ENCODE measurements at places on chromosomes 11 and 22. TPM values are rescaled to one million over a fixed set of nuclear protein-coding genes. Genes with fewer than 3 reads are reported as not detected.

GAB2 gene
- total RNA-seq: 25.9 TPM

KCNJ4 gene
- not detected for total RNA-seq

MTMR2 gene
- total RNA-seq: 40.2 TPM

ZNF195 gene
- total RNA-seq: 28.3 TPM

HTR3B gene
- total RNA-seq: not detected

FOXRED1 gene
- total RNA-seq: 29.3 TPM

MAPK8IP1 gene
- 16.3 TPM for total RNA-seq

HORMAD2 gene
- total RNA-seq: not detected

FOLR1 gene
- 7.0 TPM for total RNA-seq

MS4A7 gene
- 39.8 TPM for total RNA-seq

MUC15 gene
- total RNA-seq: not detected

GALNT18 gene
- 20.0 TPM for total RNA-seq

TAF1D gene
- total RNA-seq: 85.1 TPM

IFITM2 gene
- 129 TPM for total RNA-seq

FLRT1 gene
- 3.8 TPM for total RNA-seq

MYOD1 gene
- total RNA-seq: not detected

MPZL3 gene
- 23.2 TPM for total RNA-seq

MS4A4A gene
- total RNA-seq: 28.9 TPM

TBX1 gene
- total RNA-seq: 3.9 TPM

DGCR6 gene
- 1.5 TPM for total RNA-seq

SH3BP1 gene
- total RNA-seq: 13.6 TPM

TMEM121B gene
- 1.7 TPM for total RNA-seq

GAB4 gene
- total RNA-seq: not detected

NLRP14 gene
- total RNA-seq: 0.06 TPM

PHOX2A gene
- 0.14 TPM for total RNA-seq

TIRAP gene
- total RNA-seq: 20.7 TPM

KCNJ11 gene
- 11.9 TPM for total RNA-seq

INPPL1 gene
- total RNA-seq: 225 TPM

Data from mucosa of gallbladder (tissue), 1 donor.